ENCODE measurements at places on chromosomes 7 and 10.

DNA sequence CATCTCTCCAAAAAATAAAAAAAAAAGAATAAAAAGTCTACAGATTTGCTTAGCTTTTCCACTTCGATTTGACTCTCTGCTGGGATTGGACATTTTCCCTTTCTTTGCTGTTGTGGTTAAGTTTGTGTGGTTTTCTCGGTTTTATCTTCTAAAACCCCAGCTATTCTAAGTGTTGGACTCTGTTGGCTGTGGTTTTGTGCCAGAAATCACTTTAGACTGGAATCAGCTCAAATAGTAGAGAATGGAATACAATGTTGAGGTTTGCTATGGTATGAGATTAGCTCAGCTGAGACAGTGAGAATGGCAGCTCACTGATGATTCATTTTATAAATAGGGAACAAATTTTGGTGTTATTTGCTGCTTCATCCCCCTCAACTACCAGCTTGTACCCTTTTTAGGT is 116.0 kb downstream of the BUB3 start:
- DNase-seq = no peak

DNA sequence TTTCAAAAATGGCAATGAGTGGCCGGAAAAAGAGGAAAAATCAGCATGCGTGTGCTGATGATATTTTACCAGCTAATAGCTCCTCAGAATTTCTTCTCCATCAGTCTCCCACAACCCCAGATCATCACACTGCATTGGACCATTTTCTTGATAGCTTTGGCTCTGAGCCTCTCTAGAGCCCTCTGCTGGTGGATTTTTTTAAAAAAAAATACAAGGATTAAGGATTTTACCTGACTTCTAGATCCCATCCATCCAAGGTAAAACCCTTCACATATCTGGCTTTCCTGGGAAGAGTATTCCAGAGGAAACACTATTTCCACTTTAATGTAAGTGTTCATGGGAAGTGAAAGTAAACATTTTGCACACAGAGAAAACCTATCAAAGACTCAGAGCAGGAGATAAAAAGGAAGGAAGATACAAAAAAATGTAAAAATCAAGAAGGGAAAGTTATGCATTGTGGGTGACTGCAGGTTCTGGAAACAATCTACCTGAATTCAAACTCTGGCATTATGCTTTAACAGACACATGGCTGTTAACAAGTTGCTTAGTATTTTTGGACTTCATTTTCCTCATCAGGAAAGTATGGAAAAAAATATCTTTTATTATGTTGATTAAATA is 380.9 kb downstream of the LRRTM3 start:
- DNase-seq = no peak

DNA sequence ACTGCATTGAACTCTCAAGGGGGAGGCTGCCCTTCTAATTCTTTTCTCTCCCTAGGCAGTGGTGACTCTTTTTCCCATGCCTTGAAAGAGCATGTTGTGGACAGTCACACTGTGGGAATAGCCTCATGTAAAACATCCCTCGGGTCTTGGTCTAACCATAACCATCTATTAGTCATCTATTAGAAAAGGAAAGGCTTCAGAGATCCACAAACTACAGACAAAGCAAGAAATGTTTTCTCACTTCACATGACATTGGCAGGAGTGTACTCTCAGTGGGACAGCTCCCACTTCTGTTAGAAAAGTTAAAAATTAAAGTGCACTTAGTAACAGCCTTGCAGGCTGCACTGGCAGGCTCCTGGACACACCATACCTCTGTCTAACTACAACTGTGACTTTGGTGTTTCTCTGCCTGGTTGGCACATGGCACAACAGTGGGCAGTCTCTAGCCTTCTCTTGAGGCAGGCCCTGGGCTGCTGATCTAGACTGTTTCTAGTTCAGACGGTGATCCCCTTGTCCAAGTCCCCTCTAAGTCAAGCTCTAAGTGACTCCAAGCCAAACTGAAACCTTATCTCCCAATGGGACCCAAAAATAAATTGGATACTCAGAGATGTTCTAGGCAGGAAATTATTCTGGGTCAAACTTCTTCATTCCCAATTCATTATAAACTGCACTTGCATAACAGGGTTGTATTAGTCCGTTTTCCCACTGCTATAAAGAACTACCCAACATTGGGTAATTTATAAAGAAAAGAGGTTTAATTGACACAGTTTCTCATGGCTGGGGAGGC is 57.9 kb upstream of the ITGB1 start:
- DNase-seq = no peak

DNA sequence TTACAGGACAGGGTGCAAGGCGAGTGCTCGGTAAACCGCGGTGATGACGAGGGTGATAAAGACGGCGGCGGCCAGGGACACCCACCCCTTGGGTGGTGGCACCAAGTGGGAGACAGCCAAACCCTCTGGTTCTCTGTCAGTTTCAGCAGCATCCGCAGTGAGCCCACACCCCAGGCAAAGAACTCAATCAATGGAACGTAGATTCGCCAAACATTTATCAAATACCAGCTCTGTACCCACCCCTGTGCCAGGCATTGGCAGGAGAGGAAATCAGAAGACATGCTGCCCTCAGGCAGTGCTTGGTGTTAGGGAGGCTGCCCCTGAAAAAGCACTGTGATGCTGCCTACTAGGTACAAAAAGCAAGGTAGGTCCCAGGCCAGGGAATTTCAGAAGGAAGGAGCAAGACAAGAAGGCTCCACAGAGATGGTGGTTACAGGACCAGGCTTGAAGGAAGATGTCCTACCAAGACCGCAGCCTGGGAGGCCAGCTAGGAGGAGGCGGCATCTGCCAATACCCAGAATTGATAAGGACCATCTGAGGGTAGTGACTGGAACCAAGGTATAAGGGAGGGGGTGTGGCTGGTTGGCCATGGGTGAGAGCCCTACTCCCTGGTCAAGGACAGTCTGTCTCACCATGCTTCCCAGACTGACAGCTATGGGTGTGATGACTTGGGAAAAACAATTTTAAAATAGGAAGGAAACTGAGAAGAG is 10.2 kb upstream of the PNLIPRP2 start:
- no peak for DNase-seq

GRCh38 chr10:123906884-123907652 is 15.5 kb upstream of the CPXM2 start:
- DNase-seq = no peak

GRCh38 chr7:132618956-132619305 is 42.7 kb upstream of the PLXNA4 start:
- no peak for DNase-seq

GRCh38 chr7:80450621-80451308 is 61.1 kb downstream of the GNAT3 start:
- no peak for DNase-seq

DNA sequence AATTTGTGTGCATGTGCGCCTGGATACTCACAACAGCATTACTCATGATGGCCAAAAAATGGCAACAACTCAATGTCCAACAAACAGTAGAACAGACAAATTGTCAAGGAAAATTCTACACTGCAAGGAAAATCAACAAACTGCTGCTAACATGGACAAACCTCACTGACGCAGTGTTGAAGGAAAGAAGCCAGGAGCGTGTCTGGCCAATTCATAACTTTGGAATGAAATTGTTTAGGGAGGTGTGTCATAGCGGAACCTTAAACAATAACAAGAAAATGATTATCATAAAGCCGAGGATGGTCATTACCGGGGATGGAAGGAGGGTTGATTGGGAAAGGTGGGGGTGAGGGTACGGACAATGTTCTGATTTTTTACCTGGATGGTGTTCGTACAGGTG is 29.1 kb downstream of the ALOX5 start:
- DNase-seq = no peak

DNA sequence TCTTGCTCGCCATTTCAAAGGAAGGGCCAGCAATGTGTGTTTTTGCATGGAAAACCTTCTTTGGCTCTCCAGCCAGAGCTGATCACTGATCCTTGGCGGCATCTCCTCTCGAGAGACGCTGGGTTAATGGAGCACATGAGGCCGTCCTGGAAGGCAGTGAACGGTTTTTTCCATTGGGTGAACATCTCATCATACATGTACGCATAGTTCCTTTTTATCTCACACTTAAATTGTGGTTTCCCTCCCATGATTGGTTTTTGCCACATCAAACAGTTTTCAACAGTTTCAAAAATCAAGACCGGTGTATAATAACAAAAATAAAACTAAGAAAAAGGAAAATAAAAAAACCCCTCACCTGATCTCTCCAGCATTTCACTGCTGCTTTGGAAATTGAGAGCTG is 276.4 kb downstream of the TCF7L2 start:
- peak; percentile 42 for DNase-seq

DNA sequence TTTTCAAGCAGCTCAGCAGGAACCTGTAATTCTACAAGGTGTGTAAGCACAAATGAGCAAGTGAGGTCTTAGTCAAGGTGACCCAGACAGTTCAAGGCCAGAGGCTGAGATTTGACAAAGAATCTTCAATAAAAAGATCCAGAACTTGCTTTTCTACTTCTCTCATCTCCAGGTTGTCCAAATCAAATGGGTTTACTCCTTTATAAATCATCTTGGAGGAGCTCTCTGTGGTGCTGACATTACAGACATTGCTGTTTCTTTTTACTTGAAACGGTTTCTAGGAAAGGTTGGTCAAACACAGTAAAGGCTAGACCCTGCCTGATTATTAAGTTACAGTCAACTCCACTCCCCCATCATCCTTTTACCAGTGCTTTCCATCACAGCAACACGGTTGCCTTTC is 504.6 kb downstream of the SORCS3 start:
- no peak for DNase-seq

- no peak for DNase-seq
Measured at GRCh38 chr7:91603707-91604106, 276.8 kb downstream of the MTERF1 start.

DNA sequence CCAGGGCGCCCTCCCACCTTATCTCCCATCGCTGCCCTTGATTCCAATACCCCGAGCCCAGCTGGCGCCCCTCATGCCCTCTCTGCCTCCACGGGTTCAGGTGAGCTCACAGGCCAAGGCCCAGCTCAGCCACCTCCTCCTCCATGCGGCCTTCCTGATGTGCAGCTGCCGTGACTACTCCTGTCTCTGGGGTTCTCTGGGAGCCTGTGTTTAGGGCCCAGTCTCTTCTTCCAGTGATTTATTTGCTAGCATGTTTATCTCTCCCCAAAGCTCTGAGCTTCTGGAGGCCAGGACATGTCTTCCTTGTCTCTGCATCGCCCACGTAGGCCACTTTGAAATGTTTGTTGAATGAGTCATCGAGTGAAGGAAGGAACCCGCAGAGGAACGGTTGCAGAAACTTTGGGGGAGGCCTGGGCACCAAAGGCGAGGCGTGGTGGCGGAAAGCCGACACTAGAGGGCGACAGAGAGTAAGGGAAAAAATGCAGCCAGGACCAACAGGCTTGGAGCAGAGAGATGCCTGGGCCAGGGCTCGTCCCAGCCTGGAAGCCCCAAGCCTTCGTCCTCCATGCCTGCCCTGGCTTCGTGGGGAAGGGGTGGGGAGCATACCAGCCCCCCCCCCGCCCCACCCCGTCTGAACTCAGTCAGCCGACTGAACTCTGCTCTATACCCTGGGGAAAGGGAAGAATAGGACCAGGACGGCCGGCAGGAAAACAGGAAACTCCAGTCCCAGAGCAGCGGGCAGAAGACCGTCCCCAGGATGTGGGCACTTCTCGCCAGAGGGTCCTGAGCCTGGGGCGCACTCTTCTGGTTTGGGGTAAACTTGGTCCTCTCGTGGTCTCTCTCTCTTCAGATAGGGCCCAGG is 10.9 kb upstream of the HSPB1 start:
- DNase-seq = peak; percentile 84

DNA sequence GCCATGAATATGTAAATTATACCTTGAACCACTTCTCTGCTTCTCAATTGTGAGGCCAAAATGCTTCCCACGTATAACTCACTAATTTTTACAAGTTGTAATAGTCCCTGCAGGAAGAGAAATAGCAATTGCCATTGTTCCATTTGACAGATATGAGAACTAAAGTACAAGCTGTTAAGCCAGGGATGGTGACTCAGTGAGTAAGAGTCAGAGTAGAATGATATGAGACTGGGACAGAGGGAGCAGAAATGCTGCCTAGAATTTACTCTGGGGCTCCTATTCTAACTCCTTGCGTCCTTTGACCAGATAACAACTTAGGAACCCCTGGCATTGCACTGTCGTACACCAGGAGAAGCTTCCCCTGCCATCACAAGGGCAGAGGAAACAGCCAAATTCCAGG is 45.1 kb upstream of the SEPTIN7 start:
- no peak for DNase-seq

DNA sequence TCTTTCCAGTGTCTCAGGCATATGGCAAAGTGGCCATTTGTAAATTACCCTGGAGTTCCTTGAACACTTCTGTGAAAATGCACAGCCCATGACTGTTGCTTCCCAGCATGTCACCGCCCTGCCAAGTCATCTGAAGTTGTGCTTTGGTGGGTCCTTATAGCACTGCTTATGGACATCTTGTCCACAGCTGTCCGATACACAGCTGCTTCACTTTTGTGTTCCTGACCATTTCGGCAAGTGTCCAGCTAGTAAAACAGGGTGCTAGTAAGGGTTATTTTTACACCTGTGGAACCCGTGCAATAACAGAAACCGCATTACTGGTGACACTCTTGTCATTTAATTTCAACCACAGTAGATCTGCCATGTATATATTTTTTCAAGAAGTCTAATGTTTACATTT is 29.7 kb downstream of the PIP4K2A start:
- DNase-seq = no peak

DNA sequence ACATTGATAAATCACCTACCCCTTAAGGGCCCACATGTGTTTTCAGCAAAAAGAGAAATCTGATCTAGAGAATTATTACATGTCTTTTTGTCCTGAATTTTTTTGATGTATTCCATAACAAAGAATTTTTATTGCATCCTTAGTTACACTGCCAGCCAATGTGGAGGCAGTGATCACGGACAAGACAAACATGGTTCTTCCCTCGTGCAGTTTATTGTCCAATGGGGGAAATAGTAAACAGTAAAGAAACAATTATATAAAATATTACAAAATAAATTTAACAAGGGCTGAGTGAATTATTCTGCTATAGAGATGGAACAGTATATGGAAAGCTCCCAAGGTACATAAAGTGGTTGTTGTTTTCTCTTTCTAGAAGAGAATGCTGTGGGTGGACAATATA is 2.0 kb downstream of the STEAP2 start:
- no peak for DNase-seq

DNA sequence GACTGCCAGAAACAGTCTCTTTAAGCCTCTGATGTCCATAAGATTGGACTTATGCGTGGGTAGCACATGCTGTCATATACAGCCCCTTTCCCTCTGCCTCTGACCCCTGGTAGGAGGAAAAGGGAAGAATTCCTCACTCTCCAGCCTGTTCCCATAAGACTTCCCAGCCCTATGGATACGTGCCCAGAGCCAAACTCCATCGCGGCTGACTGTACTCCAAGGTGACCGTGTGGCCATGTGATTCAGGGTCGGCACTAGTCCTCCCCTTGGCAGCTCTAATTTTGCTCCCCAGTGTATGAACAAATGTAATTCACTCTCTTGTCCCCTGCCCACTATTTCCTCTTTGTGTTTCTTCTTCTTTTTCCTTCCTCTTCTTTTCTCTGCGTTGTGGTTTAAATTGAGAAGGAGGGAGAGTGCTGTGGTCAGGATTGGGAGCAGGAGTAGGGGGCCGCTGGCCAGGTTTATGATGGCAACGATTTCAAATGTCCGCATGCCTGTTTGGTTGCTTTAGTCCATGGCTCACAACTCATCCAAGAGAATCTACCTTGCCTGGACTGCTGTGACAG is 43.8 kb downstream of the PRLHR start:
- DNase-seq = no peak

Data from DND-41 (cell line).